ENCODE measurements at places on chromosomes 16 and 17.

DNA sequence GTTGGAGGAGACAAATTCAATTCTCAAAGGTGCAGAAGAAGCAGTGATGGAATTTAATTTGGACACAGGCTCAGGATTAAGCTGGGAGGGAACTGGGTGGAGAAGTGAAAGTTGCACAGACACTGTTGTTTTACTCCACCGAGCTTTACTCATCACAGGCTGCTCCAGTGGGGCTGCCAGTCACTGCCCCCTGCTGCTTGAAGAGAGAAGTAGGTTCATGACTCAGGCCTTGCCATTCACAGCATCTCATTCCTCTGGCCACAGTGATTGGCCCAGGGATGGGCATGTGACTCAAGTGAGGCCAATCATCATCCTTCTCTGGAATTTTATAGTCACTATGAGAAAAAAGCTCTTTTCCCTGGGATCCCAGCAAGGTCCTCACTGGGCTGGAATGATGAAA, 11.8 kb downstream of the GNAO1 start:
- DNase-seq, result peak; percentile 9

DNA sequence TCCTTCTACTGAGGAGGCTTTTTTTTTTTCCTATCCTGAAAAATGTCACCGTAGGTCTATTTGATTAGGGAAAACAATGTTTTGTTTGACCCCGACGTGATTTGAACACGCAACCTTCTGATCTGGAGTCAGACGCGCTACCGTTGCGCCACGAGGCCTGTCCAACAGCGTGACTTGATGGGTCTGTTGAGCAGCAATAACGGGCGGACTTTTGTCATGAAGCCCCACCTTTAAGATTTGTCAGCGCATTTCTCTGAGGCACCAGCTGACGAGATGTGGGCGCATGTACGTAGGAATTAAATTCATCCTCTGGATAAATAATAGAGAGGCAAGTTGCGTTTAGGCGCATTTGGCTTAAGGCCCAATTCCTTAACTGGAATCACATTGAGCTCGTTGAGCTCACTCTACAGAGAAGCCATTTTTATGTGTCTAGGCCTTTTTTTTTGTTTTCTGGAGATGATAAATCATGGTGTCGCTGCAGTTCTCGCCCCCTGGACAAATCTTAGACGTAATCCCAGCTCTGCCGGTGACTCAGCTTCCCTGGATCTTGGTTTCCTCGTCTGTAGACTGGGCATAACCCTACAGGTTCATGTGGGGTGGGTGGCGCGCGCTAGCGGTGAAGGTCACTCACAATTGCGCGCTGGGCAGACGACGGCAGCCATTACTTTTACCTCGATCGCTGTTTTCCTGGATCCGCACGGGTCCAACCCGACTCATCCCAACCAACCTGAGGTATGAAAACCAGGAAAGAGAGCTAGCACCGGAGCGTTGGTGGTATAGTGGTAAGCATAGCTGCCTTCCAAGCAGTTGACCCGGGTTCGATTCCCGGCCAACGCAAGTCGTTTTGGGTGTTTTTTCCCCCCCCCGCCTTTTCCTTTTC, 10.6 kb upstream of the AURKB start:
- DNase-seq, result peak; percentile 92

GRCh38 chr16:58045096-58045495, 19.5 kb downstream of the MMP15 start:
- DNase-seq, result no peak

DNA sequence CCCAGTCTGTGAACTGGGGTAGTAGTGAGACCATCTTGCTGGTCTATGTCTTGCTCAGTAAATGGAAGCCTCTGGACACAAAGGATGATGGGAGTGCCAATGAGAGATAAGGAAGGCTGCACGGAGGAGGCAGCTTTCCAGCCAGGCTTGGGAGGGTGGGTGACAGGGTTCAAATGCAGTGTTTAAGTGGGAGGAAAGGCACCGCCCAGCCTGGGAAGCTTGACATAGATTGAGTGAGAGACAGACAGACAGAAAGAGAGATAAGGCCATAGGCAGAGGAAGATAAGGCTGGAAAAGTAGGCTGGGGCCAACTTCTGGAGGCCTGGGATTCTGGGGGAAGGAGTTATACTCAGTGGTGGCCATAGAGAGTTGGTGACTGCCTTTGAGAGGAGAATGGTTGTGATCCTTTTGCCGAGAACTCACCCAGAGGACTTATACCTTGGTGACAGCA, 7.2 kb upstream of the COL1A1 start:
- no peak for DNase-seq

DNA sequence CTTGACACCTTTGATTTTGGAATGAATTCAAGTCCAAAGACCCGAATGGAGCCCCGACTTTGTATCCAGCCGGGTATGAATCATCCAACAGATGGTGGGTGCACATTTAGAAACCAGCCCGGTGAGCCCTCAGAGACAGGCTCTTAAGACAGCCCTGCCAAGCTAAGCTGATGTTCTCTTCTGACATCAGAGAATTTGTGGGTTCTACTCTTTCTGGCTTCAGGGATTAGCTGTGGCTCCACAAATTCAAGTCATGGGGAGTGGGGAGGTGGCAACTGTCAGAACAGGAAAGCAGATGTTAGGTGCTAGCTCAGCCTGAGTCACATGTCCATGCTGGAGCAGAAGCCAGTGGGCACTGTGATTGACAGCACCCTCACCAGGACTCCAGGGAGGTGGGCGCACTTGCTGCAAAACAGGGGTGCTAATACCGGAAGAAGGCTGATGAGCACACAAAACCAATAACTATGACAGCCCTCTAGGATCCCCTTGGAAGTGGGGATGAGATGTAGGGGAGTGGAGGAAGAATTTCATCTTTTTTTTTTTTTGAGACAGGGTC, 31.4 kb upstream of the XYLT2 start:
- DNase-seq, result no peak

GRCh38 chr17:57943645-57944044, 11.6 kb downstream of the CUEDC1 start:
- DNase-seq, result no peak

GRCh38 chr16:56577300-56577625, 12.1 kb upstream of the MT3 start:
- no peak for DNase-seq

DNA sequence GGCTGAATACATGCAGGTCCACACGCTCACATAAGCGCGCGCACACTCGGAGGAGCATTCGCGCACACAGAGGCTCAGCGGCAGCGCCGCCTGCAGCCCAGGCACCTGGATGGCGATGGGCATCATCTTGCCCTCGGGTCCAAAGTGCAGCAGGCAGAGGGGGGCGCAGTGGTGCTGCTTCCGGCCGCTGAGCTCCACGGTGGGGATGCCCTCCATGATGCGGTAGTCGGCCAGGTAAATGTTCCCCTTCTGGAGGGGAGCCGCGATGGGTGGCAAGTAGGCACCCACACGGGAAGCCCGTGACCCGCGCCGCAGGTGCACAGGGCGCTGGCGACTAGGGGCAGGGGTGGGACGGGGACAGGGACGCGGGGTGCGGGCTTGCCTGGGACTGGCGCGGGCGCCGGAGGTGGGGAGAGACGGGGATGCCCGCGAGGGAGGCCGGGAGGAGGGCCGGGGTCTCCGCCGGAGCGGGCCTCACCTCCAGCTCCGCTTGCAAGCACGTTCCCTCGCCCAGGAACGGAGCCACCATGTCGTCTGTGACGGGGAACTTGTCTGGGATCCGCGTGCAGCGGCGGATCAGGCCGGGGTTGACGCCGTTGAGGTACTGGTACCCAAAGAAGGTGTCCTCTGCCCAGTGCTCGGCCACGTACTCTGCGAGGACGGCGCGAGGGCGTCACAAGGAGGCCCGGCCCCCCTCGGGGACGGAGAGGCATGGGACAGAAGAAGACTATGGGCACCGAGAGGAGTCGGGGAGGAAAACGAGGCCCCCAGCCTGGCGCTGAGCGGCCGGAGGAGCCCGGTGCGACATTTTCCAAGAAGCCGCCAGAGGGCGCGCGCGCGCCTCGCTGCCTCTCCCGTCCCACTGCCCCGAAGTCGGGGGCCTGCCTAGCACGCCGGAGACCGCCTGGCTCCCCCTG, 8.0 kb downstream of the ALOX12B start:
- DNase-seq, result peak; percentile 70

GRCh38 chr17:17069849-17070248, 27.6 kb downstream of the MPRIP start:
- no peak for DNase-seq

DNA sequence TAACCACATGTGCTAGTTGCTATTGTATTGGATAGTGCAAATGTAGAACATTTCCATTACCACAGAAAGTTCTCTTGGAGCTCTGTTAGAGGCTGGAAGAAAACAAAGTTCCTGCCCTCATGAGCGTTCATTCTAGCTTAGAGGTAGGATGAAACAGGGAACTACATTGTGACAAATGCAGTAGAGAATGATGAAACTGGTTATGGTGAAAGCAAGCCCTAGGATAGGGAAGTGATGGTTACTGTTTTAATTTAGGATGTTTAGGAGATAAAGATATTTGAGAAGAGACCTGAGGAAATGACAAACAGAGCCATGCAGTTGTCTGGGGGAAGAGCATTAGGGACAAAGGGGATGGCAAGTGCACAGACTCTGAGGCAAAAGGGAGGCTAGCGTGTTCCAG, 50.7 kb downstream of the AATF start:
- DNase-seq, result no peak

- DNase-seq, result no peak
Measured at GRCh38 chr17:28415886-28416285, 9.9 kb upstream of the SLC46A1 start.

GRCh38 chr16:70253291-70254106, 1.8 kb upstream of the EXOSC6 start:
- DNase-seq, result peak; percentile 5

GRCh38 chr17:69788957-69789356, 286.1 kb upstream of the KCNJ16 start:
- no peak for DNase-seq

DNA sequence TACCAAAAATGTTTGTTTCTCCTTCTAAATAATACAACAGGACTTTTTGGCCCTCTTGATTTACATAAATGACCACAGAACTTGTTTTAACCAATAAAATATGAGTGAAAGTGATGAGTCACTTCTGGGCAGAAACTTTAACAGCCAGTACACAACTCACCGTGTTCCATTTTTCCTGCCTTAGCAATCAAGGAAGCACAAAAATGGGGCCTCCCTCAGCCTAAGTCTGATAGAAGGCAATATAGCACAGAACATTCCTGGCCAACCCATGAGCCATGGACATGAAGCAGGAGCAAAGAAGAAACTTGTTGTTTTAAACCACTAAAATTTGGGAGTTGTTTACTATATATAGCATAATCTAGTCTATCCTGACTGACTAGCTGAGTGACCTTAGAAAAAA, 61.1 kb upstream of the MTMR4 start:
- DNase-seq, result no peak

GRCh38 chr17:60321336-60322055, 70.4 kb downstream of the USP32 start:
- DNase-seq, result no peak

DNA sequence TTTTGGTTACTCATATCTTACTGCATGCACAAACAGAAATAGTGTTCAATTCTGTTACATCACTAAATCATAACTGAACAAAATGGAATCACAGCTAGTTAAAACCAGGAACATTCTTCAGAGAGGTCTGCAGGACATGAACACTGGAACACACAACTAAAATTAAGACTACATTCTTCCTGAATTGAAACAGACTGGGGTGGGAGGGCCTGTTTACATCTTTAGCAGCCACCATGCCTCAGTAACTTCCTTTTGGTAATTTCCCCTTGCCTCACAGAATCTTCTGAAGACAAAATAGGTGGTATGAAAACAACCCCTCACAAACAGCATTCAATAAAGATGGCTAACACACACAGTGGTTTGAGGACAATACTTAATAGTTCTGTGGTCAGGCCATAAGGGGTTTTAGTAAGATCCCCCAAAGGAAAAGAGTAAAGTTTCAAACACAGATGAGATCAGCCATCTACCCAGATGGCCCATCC, 6.5 kb downstream of the MARF1 start:
- no peak for DNase-seq

- DNase-seq, result no peak
Measured at GRCh38 chr17:21368545-21369246, 7.5 kb upstream of the KCNJ12 start.

DNA sequence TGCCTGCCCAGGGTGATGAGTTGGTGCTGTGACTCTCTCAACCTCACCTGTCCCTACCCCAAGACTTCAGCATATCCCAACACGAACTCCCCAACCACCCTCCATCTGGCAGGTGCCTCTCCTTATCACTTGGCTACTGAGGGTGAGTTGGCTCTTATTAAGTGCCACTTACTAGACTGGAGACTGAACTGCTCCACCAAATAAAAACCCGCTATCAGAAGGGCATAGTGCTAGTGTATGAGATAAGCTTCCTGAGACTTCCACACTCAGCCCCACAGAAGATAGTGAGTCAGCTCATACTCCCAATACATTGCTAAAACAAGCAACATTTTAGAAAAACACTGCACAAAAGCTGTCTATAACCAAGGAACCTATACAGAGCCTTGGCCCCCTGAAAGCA, 16.0 kb upstream of the CCL18 start:
- no peak for DNase-seq

GRCh38 chr17:5708344-5708743, 124.0 kb upstream of the NLRP1 start:
- no peak for DNase-seq

DNA sequence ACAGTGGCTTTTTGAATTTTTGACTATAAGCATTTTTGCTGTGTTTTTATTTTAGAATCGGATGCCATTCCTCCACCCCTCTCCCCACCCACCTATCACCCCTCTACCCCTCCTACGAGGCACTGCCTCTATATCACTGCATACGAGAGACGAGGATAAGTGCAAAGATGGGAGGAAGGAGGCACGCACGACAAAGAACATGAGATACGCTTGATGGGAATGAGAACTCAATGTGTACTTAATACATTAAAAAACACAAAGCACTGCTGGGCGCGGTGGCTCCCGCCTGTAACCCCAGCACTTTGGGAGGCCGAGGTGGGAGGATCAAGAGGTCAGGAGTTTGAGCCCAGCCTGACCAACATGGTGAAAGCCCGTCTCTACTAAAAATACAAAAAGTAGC, 8.8 kb upstream of the USP43 start:
- DNase-seq, result no peak

- no peak for DNase-seq
Measured at GRCh38 chr17:50629902-50630301, 4.8 kb upstream of the ABCC3 start.

- DNase-seq, result no peak
Measured at GRCh38 chr16:228151-228851, 948 bp downstream of the LUC7L start.

DNA sequence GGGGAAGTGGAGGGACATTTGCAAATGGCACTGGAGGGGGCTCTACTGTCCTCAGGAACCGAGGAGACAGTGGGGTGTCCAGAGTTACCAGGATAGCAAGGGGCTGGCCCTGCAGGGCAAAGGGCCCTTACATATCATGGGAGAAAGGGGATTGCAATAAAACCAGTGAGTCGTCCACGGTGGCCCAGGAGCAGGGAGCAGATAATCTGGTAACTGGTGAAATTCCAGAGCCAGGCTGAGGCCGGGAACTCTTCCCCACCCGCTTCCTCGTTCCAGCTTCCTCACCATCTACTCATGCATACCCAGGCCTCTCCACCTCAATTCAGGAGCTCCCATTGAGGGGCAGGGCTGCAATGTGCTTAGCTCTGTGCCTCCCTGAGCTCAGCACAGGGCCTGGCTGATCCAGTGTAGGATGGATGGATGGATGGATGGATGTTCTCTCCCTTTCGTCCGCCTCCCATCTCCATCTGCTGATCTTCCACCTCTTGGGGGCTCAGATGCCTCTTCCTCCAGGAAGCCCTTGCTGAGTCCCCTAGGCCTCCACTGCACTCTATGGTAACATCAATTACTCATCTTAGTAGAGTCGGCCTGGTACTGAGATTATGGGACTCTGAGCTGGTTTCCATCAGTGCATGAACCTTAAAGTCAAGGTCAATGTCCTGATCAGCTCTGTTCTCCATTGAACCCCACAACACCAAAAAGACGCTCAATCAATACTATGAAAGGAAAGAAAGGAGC, 41.2 kb upstream of the NDRG4 start:
- DNase-seq, result no peak

All from NCI-H446 (cell line).